Colonic mucosa (tissue), 4 donors: ENCODE measurements at places on chromosomes 16 and 17. TPM values are rescaled to one million over a fixed set of nuclear protein-coding genes. Genes with fewer than 3 reads are reported as not detected.
A peak's percentile ranks its signal among the peaks of the same experiment; 100 is the strongest.

GRCh38 chr17:74599023-74599399 lies 6.9 kb upstream of the CD300LD start:
- no peak for DNase-seq

GRCh38 chr16:84511831-84512230 lies 7.4 kb upstream of the MEAK7 start:
- no peak for DNase-seq

DNA sequence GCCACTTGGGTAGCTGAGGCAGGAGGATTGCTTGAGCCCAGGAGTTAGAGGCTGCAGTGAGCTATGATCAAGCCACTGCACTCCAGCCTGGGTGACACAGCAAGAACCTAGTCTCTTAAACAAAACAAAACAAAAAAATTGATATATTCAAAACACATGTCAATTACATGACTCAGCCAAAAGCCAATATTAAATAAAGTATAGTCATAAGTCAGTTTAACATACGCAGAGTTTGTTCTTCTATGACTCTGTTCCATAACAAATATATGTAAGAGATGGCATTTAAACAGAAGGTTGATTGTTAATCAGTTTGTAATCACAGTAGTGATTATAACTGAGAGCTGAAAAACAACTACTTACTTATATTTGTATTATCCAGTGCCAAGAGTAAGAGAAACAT lies 106.5 kb downstream of the CDH8 start:
- DNase-seq = no peak

DNA sequence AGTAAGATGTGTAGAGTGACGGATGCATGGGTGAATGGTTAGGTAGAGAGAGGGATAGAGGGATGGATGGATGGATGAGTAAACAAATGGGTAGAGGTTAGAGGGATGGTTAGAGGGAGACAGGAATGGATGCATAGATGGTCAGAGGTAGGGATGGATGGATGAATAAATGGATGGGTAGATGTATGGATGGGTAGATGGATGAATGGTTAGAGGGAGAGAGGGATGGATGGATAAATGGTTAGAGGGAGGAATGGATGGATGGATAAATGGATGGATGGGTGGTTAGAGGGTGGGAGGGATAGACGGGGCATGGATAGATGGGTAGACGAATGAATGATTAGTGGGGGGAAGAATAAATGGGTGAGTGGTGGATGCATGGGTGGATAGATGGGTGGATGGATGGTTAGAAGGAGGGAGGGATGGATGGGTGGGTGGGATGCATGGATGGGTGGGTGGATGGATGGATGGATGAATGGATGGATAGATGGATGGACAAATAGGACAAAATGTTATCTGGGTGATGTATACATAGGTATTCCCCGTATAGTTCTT lies 29.2 kb upstream of the SNN start:
- DNase-seq = no peak

GRCh38 chr17:55521186-55521585 lies 9.9 kb upstream of the SMIM36 start:
- DNase-seq = no peak

- no peak for DNase-seq
Measured at GRCh38 chr16:3256146-3256865, at the start of gene MEFV. Gene MEFV, minus strand, starts transcription at chr16:3256633. Its CDS starts 46 bp downstream, at chr16:3256587.

DNA sequence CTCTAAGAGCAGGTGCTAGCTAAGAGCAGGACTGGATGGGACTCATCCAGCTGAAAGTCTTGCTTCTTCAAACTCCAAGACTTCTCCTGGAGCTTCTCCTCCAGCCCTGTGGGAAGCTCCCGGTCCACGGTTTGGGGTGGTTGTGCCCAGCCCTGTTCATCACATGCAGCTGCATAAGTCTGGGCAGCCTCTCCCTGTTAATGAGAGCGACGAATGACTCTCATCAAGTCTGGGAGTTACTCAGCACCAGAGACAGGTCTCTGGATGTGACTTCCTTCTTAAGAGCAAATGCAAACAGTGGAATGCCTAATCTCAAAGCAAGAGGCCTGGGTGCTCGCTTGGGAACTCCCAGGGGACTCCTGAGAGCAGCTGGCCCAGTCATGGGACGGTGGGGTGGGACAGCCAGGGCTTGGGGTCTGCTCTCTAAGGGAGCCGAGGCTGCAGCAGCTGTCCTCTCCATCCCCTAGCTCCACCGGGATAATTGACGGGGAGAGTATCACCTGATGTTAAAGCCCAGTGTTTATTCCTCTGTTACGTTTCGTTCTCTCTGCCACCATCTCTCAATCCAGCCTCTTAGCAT lies 35.3 kb upstream of the CRHR1 start:
- DNase-seq = no peak

- no peak for DNase-seq
Measured at GRCh38 chr16:13111747-13112146, 210.3 kb downstream of the SHISA9 start.

DNA sequence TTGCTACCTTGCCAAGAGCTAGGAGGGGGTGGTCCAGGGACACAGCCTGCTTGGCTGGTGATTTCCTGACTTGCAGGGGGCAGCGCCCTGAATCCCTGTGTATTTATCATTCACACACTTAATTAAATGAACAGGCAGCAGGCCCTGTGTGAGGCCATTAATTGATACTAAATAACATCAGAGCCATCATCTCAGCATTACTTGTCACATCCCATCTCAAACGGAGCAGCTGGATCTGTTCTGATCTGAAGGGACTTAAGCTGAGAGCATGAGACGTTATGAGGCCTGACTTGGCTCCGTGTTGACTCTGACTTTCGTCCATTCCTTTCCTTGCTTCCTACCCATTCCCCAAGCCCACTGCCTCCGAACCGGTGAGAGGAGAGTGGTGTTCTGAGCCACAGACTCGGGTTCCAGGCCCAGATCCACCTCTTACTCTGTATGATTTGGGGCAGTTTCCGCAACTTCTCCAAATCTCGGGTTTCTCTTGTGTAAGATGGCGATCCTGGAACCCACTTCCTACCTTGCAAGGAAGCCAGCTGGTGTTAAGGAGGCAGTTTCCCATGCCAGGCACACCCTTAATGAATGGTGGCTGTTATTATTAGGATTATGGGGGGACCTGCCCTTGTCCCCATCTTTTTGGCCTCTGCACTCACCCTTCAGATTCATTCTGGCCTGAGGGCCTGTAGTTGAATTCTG lies 33.8 kb downstream of the CACNA1G start:
- DNase-seq = no peak

- DNase-seq = no peak
Measured at GRCh38 chr17:72563952-72564351, 443.1 kb downstream of the SOX9 start.

DNA sequence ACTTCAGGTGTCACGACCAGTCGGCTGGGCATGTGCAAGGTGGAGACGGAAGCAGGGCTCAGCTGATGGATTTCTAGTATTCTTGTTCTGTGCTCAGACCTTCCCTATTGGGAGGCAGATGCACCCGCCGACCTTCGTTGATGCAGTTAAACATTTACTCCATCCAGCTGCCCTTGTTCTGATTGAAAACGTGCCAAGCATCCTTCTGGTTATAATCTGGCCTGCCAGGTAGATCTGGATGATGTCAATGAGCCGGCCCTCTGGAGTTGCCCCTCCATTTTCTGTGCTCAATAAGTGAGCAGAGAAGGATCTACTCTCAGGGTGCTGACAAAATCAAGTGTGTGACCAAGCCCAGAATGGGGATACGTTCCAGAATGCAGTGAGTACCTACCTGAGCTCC lies 38.3 kb downstream of the CCDC182 start:
- DNase-seq = no peak

DNA sequence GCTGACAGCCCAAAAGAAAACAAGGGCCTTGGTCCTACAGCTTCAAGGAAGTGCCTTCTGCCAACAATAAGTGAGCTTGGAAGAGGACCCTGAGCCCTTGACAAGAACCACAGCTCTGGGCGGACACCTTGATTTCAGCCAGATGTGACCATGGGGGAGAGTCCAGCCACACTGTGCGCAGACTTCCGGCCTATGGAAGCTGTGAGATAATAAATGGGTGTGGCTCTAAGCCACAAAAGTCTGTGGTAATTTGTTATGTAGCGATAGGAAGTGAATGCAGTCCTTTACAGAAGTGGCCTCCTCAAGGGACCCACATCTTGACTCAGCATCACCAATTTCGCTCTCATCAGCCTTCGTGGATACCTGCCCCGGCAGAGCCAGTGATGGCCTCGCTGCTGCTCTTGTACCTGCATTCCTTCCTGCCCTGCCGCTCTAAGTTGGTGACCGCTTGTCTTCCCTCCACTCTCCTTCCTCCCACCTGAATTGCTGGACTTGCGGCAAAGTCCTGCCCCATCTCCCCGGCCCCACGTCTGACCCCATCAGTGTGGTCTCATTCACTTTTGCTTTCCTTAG lies 29.3 kb downstream of the PRSS54 start:
- DNase-seq = peak; percentile 28

GRCh38 chr17:70564006-70564620 lies 394.8 kb downstream of the KCNJ2 start:
- DNase-seq = no peak

GRCh38 chr16:75566040-75566757 lies at the start of gene GABARAPL2:
Gene GABARAPL2, plus strand, starts transcription at chr16:75566379. Its CDS starts 108 bp downstream, at chr16:75566487.
- peak; percentile 88 for DNase-seq

DNA sequence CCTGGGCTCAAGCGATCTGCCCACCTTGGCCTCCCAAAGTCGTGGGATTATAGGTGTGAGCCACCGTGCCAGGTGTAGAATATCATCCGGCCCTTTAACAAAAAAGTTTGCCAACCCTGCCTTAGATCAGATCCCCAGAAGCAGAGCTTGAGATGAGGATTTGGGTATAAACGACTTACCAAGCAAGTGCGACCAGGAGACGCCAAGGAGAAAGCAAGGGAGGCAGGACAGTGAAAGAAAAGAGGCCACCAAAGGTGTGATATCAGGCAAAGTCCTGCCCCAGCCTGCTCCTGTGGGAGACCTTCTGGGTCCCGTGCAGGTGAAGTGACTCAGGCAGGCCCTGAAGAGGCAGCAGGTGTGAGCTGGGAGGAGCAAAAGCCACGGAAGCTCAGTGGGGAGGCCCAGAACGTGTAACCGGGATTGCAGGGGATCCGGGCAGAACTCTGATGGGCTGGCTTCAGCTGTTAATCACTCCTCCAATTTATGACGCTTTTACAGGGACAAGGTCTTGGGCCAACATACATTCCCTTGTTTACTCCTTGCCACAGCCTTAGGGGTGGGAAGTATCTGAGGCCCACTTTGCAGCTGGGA lies 14.1 kb upstream of the CALB2 start:
- DNase-seq = no peak

- DNase-seq = no peak
Measured at GRCh38 chr16:54817940-54818574, 112.6 kb upstream of the IRX5 start.

DNA sequence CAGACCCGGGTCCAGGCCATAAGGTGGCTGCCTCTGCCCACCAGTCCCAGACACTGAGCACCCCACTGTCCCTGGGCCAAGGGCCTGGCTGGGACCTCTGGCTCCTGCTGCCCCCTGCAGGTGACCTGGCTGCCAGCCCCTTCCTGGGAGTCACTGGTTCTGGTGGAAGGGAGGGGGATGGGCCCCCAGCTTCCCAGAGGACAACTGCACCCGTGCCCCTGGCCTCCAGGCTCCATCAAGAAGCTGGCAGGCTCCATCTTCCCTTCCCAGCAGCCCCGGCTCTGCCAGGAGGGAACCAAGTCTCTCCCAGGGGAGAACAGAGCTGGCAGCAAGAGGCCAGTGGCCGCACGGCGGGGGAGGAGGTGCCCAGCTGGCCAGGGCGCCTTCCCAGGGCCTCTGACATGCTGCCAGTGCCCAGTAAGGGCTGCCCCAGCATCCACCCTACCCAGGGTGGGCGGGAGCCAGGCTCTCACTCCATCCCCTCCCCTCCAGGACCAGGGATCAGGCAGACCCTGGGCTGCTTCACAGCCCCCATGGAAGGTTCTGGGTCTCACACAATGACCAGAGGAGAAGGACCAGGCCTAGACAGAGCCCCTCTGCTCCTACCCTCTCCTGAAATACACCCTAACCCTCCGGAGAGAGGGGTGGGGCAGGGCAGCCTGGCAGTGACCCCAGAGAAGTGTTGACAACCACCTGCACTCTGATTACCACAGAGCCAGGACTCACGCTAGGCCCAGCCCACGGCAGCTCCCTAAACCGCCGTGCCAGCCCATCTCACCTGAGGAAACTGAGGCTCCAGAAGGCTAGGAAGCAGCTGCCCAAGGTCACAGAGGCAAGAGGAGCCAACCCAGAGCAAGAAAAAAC lies 3.6 kb downstream of the CLUH start:
- no peak for DNase-seq

- no peak for DNase-seq
Measured at GRCh38 chr17:50064253-50065001, 8.5 kb downstream of the ITGA3 start.

DNA sequence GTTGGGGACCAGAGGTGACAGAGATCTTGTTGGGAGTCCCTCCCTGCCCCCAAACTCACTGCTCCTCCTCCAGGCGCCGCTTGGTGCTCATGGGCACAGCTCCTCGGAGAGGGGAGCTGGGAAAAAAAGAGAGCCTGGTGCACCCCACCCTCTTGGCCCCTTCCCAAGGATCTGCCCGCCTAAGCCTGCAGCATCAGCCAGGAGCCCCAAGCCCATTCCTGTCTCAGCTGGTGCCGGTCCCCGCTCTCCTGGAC lies 400 bp downstream of the HCFC1R1 start:
- DNase-seq = no peak

GRCh38 chr17:3962217-3962964 lies 1.8 kb downstream of the ATP2A3 start:
- DNase-seq = no peak

DNA sequence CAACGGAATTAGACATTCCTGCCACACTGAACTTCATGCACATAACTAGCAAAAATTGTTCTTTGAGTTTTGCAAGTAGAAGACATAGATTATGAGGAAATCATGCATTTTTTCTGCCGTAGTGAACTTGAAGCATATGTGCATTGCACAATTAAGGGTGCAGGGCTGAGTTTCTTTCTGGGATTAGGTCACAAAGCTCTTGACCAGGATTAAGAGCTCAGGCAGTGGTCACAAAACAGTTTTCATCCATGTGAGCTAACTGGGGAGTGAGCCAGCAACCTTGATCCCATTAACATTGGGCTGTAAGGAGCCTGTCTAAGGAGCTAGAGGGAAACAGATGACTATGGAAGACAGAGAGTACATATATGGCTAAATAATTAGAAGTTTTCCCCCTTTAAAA lies 143.7 kb downstream of the PMP22 start:
- no peak for DNase-seq

- DNase-seq = no peak
Measured at GRCh38 chr17:13420418-13420826, 181.3 kb downstream of the HS3ST3A1 start.

- DNase-seq = no peak
Measured at GRCh38 chr17:44111777-44112176, 11.7 kb downstream of the HDAC5 start.

The TERB1 gene
- total RNA-seq = 0.22 TPM

The IL21R gene
- total RNA-seq = 0.56 TPM

The KRT25 gene
- not detected for total RNA-seq

The USP10 gene
- 88.2 TPM for total RNA-seq

The SLC25A39 gene
- 115 TPM for total RNA-seq

The SLFN5 gene
- total RNA-seq = 8.5 TPM

The SULT1A2 gene
- total RNA-seq = 12.6 TPM

The DNAAF8 gene
- 0.61 TPM for total RNA-seq

The C16orf92 gene
- not detected for total RNA-seq
